CD4-positive, alpha-beta T cell treated with Interferon alpha-2 for 1 hour (primary cell): ENCODE measurements at places on chromosomes 16 and 17.

- DNase-seq: no peak
These were observed 55.9 kb downstream of the NSRP1 start for GRCh38 chr17:30172560-30172959.

DNA sequence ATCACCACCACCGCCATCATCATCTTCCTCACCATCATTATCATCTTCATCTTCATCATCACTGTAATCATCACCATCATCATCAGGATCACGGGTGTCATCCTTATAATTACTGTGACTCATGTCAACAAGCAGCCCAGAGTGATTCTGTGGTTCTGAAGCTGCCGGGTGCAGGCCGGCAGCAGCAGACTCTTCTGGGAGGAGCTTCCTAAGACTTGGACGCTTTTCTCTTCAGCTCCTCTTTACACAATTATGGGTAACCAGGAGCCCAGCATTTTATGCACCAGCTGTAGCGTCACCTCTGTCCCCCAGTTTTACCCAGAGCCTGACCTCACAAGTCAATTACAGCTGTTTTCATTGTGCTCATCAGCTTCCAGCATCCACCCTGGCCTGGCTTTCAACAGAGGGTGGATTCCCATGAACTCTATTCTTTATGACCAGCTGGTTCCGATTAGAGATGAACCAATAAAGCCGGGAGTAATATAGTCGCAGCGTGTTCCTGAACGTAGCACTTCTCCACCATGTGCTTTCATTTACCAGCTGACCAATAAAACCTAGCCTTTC, 275.8 kb downstream of the FOXL1 start:
- no peak for DNase-seq

GRCh38 chr17:40559954-40560591, 5.2 kb downstream of the CCR7 start:
- DNase-seq: peak; percentile 76

DNA sequence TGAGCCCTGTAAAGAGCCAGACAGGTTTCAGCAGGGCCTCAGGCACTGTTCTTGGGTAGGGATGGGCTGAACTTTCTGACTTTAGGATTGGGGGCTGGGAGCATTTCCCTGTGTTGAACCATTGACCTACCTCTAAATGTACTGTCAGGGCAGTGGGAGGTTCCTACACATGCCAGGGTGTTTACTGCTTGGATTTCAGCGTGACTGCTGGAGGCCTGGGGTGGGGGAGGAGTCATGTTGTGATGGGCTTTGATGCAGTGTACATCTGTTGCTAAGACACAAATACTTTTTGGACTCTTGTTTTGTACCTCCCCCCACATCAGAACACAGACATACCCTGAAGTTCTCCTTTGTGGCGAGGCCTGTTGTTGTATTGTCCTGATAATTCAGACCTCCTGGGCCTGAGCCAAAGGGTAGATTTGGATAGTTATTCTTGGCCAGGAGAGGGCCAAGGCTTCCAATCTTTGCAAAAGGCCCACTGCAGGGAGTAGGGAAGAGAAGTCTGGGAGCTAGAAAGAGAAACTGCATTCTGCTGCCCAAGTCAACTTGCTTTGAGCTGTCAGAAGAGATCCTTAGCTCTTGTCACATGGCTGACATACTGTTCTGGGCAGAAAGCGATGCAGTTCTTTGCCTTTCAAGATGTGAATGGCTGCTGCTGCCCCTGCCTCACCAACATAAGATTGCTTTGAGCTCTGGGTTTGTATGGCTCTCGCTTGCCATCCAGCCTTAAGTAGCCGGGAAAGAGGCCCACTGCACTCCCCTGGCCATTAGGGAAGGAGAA, 3.7 kb downstream of the NFE2L1 start:
- DNase-seq: peak; percentile 12

DNA sequence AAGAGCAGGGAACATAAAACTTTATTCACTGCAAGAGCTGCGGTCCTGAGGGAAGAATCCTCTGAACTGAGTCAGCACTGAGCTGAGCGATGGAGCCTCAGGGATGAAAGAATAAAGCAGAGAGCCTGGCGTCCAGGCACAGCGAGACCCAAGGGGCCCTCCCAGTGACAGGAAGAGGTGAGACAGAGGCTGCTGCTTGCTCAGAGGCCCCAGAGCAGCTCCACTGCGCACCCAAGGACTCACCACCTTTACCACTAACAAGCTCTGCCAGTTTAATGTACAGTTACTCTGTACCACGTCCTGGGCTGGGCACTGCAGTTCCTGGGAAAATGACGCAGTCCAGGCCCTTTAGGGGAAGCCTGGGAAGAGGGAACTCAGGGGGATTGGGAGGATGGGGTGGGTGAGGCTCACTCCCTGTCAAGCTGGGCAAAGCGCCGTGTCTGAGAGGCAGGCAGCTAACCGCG, 5.6 kb downstream of the GFAP start:
- no peak for DNase-seq

- DNase-seq: no peak
These were observed 7.1 kb downstream of the GOSR2 start for GRCh38 chr17:46930051-46930450.

DNA sequence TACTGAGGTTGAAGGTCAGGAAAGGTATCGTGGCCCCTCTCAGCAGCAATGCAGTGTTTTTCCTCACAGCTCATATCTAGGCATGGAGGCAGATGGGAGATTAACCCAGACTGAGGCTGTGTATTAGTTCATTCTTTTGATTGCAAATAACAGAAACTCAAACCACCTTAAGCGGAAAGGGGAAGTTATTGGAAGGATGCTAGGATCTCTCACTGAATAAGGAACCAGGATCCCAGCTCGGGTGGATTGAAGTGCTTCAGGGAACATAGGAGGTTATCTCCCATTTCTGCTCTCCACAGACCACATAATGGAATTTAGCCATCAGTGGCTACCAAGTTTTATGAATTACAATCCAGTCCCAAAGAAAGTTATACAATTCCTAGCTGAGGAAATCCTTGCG, 8.2 kb downstream of the ZNF689 start:
- no peak for DNase-seq

- no peak for DNase-seq
These were observed 1.6 kb downstream of the IRX3 start for GRCh38 chr16:54284931-54285413.

GRCh38 chr17:74819801-74820436, 39.8 kb downstream of the GRIN2C start:
- DNase-seq: no peak

- no peak for DNase-seq
These were observed 83.8 kb downstream of the NETO2 start for GRCh38 chr16:47059991-47060390.

DNA sequence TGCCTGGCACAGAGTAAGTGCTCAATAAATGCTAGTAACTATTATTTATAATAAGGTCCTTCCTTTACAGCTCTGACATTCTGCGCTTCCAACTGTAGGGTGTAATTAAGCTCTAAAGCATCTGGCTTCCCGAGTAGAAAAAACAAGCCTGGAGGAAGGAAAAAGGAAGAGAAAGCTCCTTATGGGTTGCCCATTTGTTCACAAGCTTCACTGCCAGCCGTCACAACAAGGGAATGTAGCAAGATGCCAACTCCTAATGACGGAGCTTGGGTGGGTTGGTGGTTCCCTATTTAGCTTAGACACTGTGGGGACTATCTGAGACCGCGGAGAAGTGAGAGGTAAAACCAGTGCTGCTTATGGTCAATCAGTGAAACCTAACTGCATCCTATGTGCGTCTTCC, 7.3 kb upstream of the RPRML start:
- no peak for DNase-seq

DNA sequence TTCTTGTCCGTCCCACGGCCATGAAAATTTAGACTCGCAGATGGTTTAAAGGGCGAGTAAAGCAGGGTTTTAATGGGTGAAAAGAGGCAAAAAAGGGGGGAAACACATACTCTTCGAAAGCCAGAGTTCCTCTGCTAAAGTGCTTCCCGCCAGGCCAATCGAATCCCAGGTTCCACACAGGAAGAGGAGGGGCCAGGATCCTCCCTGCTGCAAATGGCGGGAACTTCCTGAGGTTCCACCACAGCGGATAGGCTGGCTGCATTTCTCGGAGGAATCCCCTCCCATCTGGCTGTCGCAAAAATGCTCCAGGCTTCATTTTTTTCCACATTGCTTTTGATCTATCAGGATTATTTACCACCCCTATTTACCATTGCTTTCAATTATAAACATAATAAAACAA, 670.1 kb upstream of the CA10 start:
- DNase-seq: no peak

DNA sequence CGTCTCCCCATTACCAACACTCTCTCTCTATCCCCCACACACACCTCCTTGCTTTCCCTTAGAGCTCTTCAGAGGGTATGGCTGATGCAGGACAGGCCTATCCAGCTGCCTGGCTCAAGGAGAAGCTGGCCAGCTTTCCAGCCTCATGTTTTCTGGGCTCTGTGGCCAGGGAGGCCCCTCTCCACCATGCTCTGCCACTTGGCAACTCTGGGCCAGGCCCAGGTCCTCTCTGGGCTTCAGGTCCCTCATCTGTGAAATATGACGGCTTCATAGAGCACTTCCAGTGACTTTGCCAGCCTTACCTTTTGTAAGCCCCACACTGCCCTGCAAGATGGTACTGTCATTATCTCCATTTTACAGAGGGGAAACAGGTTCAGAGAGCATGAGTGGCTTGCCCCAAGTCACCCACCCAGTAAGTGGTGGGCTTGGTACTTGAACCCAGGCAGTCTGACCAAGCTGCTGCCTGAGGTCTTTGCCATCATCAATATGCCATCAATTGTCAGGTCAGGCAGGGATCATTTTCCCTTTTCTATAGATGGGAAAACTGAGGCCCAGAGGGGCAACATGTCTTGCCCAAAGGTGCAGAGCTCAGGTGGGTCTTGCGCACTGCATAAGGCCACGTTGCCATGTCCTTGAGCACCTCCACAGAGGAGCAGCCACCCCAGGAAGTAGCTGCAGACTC, 548 bp upstream of the ADGRG5 start:
- DNase-seq: no peak

DNA sequence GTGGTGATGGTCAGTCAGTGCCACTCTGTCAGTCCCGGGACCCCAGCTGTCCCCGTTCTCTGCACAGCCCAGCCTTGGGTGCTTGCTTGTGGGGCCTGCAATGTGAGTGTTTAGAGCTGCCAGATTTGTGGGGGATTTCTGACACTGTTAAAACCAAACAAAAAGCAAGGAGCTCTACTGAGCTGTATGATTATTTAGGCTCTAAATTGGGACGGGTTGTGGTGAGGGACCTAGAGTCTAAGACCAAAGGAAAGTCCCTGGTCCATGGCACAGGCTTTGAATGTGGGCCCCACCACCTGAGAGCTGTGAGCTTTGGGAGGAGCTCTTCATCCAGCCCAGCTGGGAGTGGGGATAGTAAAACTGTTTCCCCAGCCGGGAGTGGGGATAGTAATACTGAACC, 63.3 kb downstream of the KSR1 start:
- no peak for DNase-seq

GRCh38 chr17:82837586-82838320, 2.1 kb downstream of the ZNF750 start:
- no peak for DNase-seq

GRCh38 chr17:3974138-3974687, 10.0 kb upstream of the ATP2A3 start:
- no peak for DNase-seq

DNA sequence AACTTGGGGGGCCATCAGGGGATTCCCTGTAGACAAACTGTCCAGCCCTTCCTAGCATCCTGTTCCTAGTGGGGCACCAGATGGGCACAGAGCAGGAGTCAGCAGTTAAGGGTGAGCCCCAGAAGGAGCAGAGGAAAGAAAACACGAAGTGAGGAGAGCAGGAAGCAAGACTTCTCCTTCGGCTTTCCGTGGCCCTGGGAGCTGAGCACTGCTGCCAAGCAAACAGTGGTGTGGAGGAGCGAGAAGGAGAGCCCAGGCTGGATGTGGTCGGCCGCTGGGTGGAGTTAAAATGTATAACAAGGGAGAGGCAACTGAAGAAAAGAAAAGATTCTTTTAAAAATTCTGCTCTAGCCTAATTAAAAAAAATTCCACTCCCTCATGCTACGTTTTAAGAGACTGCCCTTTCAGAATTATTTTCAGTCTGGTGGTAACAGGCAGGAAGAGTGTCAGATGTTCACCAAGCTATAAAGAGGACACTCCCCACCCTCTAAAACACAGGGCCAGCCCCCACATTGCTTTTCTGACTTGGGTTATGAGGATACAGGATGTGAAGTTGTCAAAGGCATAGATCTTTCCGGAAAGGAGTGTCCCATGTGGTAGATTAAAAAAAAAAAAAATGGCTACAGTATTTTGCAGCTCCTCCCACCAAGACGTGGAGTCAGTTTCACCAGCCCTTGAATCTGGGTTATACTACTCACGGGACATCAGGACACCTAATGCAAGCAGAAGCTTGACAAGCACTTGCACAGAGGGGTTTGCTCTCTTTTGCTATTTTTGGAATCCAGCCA, 74.9 kb upstream of the ZFHX3 start:
- peak; percentile 25 for DNase-seq

- DNase-seq: no peak
These were observed 6.7 kb downstream of the RPRML start for GRCh38 chr17:46972346-46972745.

DNA sequence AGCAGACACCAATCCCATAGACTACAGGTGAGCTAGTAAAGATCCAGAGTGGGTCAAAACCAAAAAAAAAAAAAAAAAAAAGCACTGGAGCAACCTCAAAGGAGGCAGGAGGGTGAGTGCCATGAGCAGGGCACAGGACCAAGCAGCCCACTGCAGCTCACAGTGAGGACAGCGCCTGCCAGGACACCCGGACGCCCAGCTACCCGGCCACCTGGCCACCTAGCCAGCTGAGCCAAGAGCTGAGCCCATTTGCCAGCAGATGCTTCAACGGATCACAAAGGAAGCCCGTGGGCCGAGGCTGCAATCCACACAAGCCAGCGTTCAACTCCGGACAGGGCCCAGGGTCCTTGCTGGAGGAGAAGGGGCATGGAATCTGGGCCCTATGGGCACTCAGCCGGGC, 15.1 kb downstream of the AXIN1 start:
- no peak for DNase-seq

DNA sequence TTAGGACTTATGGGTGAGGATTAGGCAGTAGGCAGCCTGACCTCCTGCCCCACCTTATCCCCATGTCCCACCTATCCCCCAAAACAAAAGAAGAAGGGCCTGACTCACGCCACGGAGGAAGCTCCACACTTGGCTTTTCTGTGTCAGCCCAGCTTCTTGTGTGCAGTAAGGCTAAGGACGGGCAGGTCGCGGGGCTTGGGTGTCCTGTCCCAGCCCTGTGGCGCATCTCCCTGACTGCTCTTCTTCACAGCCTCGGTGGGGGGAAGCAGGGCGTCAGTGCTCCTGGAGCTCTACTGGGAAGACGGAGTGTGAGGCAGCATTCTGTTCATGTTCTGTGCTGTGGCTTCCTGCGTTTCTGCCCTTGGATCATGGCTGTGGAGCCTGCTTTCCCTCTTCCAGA, 34.6 kb upstream of the ALDH3A2 start:
- no peak for DNase-seq

- DNase-seq: no peak
These were observed 1.4 kb downstream of the GOT2 start for GRCh38 chr16:58732545-58733247.

GRCh38 chr16:10613785-10614485, 33.5 kb upstream of the EMP2 start:
- no peak for DNase-seq

GRCh38 chr17:45137561-45138305, 2.2 kb downstream of the ACBD4 start:
- DNase-seq: no peak
